ENCODE measurements at places on chromosomes 5 and 9.

DNA sequence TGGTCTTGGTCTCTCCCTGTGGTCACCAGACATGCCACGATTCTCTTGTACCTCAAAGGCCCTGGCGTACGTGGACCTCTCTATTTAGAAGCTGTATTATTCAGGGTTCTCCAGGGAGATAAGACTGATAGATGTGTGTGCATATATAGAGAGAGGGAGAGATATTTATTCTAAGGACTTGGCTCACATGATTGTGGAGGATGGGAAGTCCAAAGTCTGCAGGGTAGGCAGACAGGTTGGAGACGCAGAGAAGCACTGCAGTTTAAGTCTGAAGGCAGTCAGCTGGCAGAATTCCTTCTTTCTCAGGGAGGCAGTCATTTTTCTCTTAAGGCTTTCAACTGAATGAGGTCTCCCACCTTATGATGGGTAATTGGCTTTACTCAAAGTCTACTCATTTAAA, 16.3 kb downstream of the C9orf57 start:
- no peaks in the 10 kb centered on the region for H3K27me3 ChIP-seq
- H3K27ac ChIP-seq: no peak overlapping the region
- H3K4me1 ChIP-seq: peaks cover 6% of the 10 kb centered on the region
- no peaks in the 10 kb centered on the region for H3K36me3 ChIP-seq
- no peak overlapping the region for H3K4me3 ChIP-seq
- DNase-seq: no peak

DNA sequence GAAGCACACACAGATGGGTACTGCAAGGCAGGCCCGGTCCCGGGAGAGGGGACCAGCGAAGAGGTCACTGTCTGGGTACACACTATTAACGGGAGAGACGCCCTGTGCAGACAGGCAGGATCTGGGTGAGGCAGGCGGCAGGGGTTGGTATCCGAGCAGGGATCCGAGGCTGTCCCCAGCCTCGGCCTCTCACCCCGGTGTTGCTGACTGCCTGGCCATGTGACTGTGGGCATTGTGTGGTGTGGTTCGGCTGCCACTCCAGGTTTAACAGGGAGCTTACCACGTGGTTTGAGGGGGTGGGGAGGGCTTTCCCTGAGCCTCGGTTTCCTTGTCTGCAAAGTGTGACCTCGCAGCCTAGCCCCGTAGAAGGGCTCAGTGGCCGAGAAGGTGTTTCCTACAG, 11.1 kb upstream of the RALGDS start:
- no peaks in the 10 kb centered on the region for H3K36me3 ChIP-seq
- H3K4me3 ChIP-seq: no peak overlapping the region
- no peak for DNase-seq
- H3K27me3 ChIP-seq: no peaks in the 10 kb centered on the region

DNA sequence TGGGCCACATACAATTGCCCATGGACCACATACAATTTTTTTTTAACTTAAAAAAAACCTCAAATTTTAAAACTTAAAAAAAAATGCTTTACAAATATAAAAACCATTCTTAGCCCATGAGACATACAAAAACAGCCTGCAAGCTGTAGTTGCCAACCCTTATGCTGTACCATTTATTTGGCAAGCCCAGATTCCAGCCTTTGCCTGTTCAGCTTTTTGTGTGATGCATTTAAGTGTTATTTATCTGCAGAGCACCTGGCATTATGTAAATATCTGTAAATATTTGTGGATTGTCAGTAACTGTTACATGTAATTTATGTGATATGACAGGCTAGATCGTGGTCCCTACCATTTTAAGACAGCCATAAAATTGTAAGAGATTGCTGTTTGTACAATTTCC, 32.6 kb downstream of the HEXB start:
- H3K27ac ChIP-seq: no peak overlapping the region
- no peak overlapping the region for H3K4me3 ChIP-seq
- peaks cover 20% of the 10 kb centered on the region for H3K36me3 ChIP-seq
- H3K27me3 ChIP-seq: no peaks in the 10 kb centered on the region

DNA sequence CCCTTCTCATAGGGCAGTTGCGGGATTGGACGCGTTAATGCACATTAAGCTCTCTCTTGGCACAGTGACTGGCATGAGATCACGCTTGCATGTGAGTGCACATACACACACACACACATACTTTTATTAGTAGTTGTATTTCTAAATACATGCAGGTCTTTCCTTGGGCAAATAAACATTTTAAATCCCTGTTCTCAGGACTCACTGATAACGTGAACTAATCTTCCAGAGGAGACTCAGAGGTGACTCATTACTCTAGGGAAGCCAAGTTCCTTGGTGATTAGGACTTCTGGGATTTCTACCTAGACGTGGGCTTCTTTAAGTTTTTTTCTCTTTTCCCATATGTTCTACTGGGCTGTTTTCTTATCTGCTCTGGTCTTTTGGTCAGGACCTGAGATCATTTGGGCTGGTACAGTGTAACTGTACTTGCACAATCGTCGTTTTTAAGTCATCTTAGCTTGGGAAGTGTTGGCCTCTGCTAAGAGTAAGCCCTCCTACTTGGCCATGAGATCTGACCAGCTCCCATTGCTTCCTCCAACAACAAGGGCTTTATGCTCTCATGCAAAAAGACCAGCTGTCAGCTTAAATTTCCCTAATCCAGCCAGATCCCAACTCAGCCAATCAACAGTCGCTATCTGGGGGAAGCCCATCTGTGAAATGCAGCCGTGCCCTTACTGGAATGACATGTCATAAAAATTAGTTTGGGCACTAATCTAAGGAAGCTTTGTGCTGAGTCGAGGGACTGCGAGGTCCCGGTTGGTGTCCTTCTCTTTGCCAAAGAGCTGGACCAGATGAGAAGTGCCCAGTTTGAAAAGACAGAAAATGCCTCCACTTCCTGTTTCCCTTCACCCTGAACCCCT, 176.4 kb upstream of the ANKRD55 start:
- H3K27me3 ChIP-seq: no peaks in the 10 kb centered on the region
- H3K36me3 ChIP-seq: no peaks in the 10 kb centered on the region
- H3K4me1 ChIP-seq: no peaks in the 10 kb centered on the region

- no peaks in the 10 kb centered on the region for H3K4me1 ChIP-seq
- H3K27ac ChIP-seq: no peak overlapping the region
- DNase-seq: no peak
Measured at GRCh38 chr5:89064736-89065135, 181.8 kb upstream of the MEF2C start.

GRCh38 chr5:21856987-21857386, 996.2 kb downstream of the CDH12 start:
- no peak overlapping the region for H3K27ac ChIP-seq
- H3K4me1 ChIP-seq: no peaks in the 10 kb centered on the region
- DNase-seq: no peak
- no peaks in the 10 kb centered on the region for H3K36me3 ChIP-seq

DNA sequence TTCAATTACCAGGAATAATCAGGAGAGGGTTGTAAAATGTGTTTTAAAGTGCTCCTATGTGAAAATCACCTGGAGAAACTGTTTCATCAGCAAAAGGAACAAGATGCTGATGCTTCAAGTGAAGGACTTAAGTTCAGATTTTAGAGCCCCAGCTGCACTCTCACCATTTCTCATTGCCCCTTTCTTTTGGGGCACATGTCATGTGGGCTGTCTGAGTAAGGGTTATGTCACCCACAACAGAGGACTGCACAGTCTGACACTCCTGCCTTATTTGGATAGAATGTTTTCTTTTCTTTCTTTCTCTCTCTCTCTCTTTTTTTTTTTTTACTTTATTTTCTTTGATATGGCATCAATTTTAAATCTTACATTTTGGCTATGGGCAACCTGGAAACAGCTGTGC, 204.1 kb upstream of the EFNA5 start:
- H3K4me1 ChIP-seq: peaks cover 13% of the 10 kb centered on the region
- no peak overlapping the region for H3K27ac ChIP-seq
- no peaks in the 10 kb centered on the region for H3K27me3 ChIP-seq
- H3K36me3 ChIP-seq: no peaks in the 10 kb centered on the region
- DNase-seq: no peak

DNA sequence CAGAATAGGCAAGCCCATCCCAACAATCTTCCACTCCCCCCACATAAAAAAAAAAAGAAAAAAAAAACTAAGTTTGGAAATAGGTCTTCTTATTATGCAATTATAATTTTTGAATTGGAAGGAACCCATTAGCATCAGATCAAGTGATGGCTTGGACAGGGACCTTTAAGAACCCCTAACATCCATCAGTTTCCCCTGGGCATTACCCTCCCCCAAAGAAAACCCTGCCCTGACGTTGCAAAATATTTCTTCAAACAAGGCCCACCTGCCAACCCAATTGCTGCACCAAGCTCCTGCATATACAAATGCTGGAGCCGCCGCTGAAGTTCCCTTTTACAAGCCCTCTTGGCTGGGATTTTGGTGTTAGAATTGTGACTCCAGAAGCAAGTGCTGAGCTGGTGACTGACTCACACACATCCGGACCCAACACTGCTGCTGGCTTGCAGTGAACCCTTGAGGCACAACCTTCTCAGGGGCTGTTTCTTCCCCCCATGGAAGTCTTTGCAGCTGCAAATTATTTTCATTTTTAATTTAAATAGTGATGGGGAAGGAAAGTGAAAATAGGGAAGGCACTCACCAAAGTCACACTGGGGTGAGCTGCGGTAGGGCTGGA, 56.1 kb upstream of the AFAP1L1 start:
- H3K27me3 ChIP-seq: no peaks in the 10 kb centered on the region
- no peak overlapping the region for H3K27ac ChIP-seq
- no peaks in the 10 kb centered on the region for H3K36me3 ChIP-seq

GRCh38 chr9:121564504-121565260, 65.0 kb upstream of the GGTA1 start:
- no peaks in the 10 kb centered on the region for H3K36me3 ChIP-seq
- H3K27me3 ChIP-seq: no peaks in the 10 kb centered on the region
- H3K27ac ChIP-seq: no peak overlapping the region
- H3K4me3 ChIP-seq: no peak overlapping the region

- no peaks in the 10 kb centered on the region for H3K36me3 ChIP-seq
- H3K27ac ChIP-seq: peak overlapping the region; percentile 97
- no peak for DNase-seq
- H3K27me3 ChIP-seq: no peaks in the 10 kb centered on the region
Measured at GRCh38 chr5:10352430-10353240, 860 bp upstream of the MARCHF6 start.

All from HCT116 (cell line).